ENCODE measurements at places on chromosomes 16 and 17. TPM values are rescaled to one million over a fixed set of nuclear protein-coding genes. Genes with fewer than 3 reads are reported as not detected.

MT4 gene
- total RNA-seq: 8.4 TPM

IL17C gene
- not detected for total RNA-seq

SLC4A1 gene
- not detected for total RNA-seq

CD300H gene
- total RNA-seq: not detected

KRT27 gene
- not detected for total RNA-seq

EZH1 gene
- 14.4 TPM for total RNA-seq

TNK1 gene
- 6.1 TPM for total RNA-seq

CACNG3 gene
- total RNA-seq: not detected

FSCN2 gene
- 0.76 TPM for total RNA-seq

TNFRSF17 gene
- total RNA-seq: 0.24 TPM

CLDN9 gene
- not detected for total RNA-seq

KRT25 gene
- not detected for total RNA-seq

MT1H gene
- total RNA-seq: 5.0 TPM

TGFB1I1 gene
- 4.3 TPM for total RNA-seq

DNA sequence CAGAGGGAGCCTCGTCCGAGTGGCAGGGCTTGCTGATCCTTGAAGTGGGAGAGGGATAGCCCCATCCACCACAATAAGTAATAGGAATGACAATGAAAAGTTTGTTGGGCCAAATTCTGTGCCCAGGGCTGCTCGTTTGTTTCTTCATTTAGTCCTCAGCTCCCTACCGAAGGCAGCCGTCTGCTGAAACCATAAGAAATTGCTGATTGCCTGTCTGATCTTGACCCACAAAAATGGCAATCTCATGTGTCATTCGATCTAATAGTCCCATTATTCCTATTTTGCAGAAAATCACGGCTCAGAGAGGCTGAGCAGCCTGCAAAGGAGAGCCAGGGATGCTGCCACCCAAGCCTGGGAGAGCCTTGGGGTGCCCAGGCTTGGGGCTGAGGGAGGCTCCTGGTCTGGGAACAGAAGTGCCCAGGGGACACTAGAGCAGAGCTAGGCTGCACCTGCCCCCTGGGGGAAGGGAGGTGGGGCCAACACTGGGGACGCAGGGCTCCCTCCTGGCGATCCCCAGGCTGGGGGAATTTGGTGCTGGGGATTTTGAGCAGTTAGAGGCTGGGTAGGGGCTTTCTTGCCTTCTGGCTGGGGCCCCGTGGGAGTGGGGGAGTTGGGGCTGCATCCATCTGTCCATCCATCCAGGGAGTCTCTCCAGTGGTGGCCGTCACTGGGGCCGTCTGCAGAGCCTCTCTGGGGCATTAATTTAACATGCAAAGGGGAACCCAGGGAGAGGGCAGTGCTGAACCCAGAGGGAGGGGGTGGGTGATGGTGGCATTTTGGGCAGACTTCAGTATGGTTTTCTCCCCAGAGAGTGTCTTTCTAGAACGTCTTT lies 53.5 kb downstream of the SOCS1 start:
- no peak for ATAC-seq

- no peak for ATAC-seq
These were observed 10.1 kb upstream of the COG1 start for GRCh38 chr17:73182616-73183310.

GRCh38 chr16:28596115-28596630 lies 677 bp downstream of the SULT1A2 start:
- ATAC-seq: no peak

DNA sequence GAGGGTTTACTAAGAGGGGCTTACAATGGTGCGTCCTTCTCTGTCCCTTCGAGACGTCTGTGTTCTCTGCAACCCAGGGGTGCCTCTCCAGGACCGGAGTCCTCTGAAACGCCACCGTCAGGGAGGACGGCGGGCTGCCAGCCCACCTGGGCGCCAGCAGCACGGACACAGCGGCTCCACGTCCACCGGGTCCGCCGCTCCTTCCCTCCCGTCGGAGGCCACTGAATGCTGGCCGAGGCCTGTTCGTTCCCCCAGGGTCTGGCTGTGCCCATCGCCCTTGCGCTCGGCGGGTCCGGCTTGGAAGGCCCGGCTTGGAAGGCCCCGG lies 403 bp downstream of the TEPSIN start:
- no peak for ATAC-seq

DNA sequence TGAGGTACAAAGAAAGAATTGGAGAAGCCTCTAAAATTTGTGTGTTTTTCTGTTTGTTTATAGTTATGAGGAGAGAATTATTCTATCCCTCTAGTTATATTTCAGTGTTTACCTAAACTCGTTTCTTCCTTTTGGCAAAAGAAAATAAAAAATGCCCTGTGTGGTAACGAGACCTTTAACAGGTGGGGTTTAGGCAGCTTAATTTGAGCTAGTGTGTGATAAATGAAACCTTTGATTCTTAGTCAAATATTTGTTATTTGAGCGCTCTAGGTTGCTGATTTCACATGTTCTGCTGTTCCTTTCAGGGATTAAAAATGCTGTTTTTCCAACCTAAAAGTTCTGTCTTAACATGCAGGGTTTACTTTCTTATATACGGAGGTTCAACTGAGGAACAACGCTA lies 17.5 kb downstream of the ERCC4 start:
- no peak for ATAC-seq

GRCh38 chr16:89448656-89449055 lies 41.7 kb downstream of the ANKRD11 start:
- ATAC-seq: peak; percentile 10

GRCh38 chr17:68613739-68614298 lies 12.7 kb upstream of the FAM20A start:
- peak; percentile 68 for ATAC-seq

DNA sequence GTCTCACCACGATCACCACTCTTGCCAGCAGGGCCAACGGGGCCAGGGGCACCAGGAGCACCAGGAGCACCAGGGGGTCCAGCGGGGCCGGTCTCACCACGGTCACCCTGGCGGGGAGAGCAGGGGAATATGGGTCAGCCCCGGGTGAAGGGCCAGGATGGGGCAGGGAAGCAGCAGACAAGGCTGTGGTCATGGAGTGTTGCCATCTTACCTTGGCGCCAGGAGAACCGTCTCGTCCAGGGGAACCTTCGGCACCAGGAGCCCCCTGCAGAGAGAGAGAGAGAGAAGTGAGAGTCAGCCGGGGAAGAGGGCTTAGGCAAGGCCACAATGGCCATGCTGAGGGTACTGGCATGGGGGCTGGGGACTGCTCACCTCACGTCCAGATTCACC lies 12.9 kb downstream of the COL1A1 start:
- no peak for ATAC-seq

DNA sequence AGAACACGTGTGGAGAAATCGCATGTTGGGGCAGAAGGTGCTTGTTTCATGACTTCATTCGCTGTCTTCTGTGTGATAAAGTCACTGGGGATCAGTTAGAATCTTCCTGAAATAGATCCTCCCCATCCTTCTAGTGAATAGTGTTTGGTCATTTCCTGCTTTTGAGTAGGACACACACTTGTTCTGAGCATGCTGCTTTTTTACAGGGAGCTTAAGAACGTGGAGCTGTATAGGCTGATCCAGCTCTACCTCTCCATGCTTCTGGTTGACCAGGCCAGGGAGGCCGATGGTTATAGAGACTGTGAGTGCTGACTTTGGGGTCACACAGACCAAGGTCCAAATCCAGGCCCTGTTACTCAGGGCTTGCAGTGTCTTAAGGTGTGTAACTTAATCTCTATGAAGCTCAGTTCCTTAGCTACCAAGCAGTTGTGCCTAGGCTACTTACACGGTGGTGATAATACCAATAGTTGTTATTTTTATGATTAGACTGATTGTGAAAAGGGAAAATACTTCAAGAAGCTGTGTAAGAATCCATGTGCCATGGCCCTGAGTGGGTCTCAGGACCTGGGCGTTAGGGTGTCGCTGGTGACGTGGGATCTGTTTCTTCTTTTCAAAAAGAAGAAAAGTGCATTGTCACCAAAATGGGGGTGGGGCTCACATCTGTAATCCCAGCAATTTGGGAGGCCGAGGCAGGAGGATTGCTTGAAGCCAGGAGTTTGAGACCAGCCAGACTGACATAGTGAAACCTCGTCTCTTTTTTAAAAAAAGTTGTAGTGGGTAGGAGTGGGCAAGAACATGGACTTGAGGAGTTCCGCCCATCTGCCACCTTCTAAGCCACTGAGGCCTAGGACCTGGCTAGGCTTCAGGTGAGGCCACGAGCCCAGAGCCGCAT lies 64.1 kb upstream of the LGALS9 start:
- ATAC-seq: no peak

GRCh38 chr17:55040611-55041010 lies 72.0 kb downstream of the STXBP4 start:
- ATAC-seq: no peak

GRCh38 chr17:8825802-8826201 lies 26.6 kb upstream of the MFSD6L start:
- no peak for ATAC-seq

- peak; percentile 92 for ATAC-seq
These were observed 5.7 kb upstream of the MILR1 start for GRCh38 chr17:64443086-64443760.

DNA sequence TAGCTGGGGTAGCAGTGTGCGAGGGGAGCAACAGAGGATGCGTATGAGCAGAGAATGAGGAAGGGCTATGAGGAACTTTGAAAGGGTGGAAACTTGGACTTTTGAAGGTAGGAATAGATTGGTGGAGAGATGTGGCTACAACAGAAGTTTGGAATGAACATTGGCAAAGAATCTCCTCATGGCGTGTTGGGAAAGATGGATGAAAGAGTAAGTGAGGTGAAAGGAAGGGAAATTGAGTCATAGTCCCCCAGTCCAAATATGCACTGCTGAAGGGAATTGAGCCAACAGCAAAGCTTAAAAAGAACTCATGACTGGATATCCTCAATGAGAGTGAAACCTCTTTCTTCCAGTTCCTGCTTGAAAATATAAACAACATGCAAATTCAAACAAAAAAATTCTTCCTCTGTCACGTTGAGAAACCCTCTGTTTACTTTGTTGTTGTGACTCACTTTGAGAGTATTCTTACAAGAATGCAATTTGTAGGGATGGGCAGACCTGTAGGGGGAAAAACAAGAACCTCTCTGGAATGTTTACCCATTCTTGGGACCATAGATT lies 313.2 kb upstream of the KCNJ16 start:
- peak; percentile 67 for ATAC-seq

GRCh38 chr16:74305978-74306784 lies 9.6 kb downstream of the PSMD7 start:
- ATAC-seq: no peak

- ATAC-seq: peak; percentile 86
These were observed 7.2 kb downstream of the SRCIN1 start for GRCh38 chr17:38598536-38598935.

- no peak for ATAC-seq
These were observed 186.0 kb upstream of the PIRT start for GRCh38 chr17:11023639-11024479.

GRCh38 chr17:82449883-82450356 lies 632 bp downstream of the CYBC1 start:
- no peak for ATAC-seq

DNA sequence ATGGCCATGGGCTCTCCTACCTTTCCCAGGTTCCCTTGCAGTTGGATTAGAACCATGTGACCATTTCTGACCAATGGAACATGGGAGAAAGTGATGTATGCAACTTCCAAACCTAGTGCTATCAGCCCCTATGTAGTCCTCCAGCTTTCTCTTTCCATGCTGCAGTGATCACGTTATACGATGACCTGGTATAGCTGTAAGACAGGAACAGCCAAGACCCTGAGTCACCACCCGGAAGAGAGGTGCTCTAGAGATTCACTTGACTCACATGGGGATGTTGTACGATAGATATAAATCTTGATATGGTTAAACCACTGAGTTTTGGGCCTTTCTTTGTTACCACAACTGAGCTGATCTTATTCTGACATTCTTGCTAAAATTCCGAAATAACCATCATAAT lies 65.1 kb downstream of the NOG start:
- ATAC-seq: no peak

DNA sequence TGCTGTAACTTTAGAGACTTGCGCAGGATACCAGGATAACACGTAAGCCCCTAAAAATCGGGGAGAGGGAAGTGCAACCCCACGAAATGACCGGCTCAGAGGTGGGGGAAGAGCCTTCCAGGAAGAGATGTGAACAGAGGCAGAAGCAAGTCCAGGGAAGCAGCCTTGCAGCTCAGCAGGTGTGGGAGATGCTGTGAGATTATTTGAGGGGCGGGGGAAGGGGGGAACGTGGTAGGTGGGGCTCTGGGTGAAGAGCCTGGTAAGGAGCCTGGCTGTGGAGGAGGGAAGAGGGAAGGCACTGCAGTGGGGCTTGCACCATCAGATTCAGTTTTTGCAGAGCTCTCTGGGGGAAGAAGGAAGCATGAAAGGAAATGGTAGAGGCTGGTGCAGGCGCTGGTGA lies 95.4 kb upstream of the CACNG5 start:
- ATAC-seq: no peak

DNA sequence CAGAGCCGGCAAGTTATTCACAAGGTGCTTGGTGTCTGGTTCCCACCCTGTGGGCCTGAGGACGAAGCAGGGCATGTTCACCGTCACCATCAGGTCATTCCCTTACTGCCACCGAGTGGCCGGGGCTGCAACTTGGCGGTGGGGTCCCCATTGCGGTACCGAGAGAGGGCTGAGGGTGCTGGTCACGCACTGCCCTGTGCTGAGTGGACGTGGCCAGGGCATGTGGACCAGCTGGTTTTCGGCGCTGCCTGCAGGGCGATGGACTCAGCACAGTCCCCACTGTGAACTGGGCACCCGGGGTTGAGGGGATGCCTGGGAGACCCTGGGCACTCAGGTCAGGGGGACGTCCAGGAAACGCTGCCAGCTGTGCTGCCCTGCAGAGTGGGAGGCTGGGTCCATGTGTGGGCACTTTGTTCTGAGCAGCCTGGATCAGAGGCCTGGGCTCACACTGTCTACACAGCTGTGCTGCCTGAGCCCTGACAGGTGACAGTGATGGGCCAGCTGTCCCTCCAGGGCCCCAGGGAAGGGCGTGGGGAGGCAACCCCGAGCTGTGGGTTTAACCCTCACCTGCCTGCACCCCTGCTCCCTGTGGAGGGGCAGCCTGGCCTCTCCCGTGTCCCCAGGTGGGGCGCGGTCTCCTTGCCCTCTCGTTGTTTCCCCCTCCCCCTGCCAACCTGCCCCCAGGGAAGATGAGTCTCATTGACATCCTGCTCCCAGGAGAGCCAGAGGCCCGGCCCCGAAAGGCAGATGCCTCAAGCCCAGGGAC lies 39.3 kb upstream of the GNG13 start:
- ATAC-seq: peak; percentile 9

- no peak for ATAC-seq
These were observed 79.0 kb downstream of the ANKRD11 start for GRCh38 chr16:89411335-89411850.

DNA sequence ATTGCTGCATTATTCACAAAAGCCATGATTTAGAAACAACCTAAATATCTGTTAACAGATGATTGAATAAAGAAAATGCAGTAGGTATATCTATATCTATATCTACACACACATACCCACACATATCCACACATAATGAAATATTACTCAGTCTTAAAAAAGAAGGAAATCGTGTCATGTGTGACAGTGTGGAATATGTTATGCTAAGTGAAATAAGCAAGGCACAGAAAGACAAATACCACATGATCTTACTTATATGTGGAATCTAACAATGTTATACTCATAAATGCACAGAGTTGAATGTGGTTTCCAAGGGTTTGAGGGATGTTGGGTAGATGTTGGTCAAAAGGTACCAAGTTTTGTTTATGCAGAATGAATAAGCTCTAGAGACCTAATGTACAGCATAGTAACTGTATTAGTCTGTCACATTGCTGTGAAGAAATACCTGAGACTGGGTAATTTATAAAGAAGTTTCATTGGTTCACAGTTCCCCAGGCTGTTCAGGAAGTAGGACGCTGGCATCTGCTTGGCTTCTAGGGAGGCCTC lies 156.1 kb downstream of the FTO start:
- ATAC-seq: no peak

- ATAC-seq: peak; percentile 21
These were observed 6.0 kb downstream of the SOX9 start for GRCh38 chr17:72126575-72127486.

- ATAC-seq: no peak
These were observed 8.2 kb upstream of the MARCHF10 start for GRCh38 chr17:62816282-62816839.
